Transverse colon (tissue), 4 donors: ENCODE measurements at places on chromosomes 11 and 22. TPM values are rescaled to one million over a fixed set of nuclear protein-coding genes. Genes with fewer than 3 reads are reported as not detected.

OR4C5 gene
- total RNA-seq = not detected

DNA sequence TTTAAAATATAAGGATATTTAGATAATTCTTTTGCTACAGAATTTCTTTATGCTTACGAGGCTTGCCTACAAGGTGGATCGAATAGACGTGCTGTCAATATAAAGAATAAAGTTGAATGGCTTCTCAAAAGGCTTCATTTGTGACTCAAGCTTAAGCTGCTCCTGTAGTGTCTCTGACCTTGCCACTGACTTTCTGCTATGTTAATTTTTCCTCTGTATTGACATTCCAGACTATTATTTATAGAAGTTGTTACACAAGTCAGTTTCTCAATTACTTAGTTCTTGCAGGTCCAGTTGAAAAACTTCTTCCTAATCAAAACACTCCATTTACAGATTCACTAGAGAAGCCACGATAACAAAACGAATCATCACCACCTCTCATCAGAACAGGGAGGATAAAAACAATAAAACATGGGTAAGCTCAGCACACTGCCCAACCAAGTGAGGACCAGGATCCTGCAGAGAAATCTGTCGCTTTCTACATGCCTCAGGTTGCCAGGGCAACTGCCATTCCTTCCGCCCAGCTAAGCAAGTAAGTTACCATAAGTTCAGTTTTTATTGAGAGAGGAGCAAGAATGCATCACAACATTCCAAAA, 39.0 kb upstream of the CHKA start:
- DNase-seq = no peak

DNA sequence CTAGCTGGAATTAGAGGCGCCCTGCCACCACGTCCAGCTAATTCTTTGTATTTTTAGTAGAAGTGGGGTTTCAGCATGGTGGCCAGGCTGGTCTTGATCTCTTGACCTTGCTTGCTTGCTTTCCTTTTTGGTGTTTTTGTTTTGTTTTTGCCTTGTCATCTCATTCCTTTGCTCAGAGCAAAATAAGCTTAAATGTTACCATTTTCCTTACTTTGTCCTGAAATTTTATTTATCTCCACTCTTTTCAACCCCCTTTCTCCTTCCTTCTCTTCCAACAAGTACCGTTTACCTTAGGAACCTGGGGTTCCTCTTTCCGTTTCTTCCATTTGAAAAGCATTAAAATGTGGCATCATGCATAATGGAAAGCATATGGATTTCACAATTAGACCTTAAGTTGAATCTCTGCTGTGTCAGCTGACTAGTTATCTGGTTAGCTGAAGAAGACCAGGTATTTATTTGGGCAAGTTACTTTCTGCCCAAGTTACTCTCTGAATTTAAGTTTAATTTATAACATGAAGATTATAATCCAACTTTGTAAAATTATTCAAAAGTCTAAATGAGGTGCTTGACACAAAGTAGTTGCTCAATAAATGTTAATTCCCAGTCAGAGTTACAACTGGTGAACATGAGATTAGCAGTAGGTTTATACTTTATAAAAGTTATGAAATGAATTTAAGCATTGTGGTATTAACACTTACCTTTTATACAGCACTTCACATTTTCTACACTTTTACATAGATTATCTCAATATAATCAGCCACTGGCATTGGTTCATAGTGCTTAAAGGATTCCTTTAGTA, 69.7 kb downstream of the PRMT3 start:
- no peak for DNase-seq

TMA7B gene
- not detected for total RNA-seq

DNA sequence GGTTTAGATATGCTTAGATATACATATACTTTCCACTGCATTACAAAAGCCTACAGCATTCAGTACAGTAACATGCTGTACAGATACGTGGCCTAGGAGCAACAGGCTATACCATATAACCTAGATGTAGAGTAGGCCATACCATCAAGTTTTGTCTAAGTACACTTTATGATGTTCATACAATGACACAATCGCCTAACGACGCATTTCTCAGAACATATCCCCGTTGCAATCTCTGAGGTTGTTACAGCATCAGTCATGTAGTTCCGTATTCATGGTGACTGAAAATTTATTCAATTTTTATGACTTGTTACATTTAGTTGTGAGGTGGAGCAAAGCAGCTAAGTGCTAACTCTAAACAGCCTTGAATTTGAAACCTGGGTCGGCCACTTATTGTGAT, 6.7 kb downstream of the ZBTB44 start:
- DNase-seq = no peak

CRY2 gene
- total RNA-seq = 73.6 TPM

DNA sequence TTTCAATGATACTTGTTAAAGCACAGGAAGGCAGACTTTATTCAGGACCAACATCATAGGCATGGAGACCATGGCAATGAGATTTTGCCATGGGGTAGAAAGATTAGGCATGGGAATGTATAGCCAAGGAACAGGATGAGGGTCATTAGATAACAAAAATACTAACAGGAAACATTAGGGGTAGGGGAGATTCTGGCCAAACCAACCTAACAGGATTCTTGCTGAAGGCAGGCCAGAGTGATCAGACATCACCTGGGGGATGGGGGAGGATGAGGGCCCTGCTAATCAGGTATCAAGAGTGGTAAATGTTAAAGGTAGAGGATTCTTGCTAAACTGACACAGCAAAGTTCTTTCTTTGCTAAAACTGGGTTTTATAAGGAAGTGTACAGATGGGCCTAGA, 481.8 kb downstream of the ETS1 start:
- DNase-seq = no peak

GRCh38 chr11:78256962-78257361, 68.2 kb downstream of the USP35 start:
- DNase-seq = peak; percentile 76

DNA sequence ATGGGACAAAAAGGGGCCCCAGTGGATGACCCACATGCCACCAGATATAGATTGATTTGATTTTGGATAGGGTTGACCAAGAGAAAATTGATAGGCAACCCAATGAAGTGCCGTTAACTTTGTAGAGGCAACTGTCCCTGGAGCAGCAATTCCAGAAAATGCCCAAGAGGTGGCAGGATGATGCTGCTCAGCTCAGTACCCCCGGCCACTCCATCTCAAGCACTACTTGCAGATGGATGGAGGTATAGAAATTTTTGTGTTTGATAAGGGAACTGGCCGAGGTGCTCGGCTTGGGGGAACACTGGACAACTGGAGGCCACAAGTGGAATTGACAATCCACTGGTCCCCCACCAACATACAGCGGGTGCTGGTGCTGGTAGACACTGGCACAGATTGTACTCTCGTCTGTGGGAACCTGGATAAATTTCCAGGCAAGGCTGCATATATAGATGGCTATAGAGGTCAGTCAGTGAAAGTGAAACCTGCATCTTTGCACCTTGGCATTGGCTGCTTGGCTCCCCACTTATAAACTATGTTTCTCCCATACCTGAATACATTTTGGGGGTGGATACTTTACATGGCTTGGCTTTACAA, 86.3 kb downstream of the CCDC83 start:
- DNase-seq = peak; percentile 39

CSNK2A3 gene
- 1.5 TPM for total RNA-seq

PRSS23 gene
- 220 TPM for total RNA-seq

KMT5B gene
- total RNA-seq = 33.4 TPM

DNA sequence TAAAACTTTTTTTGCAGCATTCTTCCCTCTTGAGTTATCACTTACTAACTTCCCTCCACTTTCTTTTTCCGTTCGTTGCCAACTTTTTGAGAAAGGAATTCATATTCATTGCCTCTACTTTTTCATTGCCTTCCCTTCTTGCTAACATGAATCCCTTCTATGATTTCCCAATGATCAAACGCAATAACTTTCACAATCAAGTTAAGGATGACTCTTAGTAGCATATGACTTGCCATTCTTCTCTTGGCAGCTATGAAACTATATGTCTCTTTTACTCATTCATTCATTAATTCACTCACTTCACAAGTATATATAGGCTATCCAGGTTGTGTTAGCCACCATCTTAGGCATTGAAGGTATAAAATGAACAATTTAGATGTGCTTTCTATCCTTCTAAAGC, 16.6 kb upstream of the ARHGAP20 start:
- no peak for DNase-seq

CHRNA10 gene
- 5.2 TPM for total RNA-seq

IL18 gene
- total RNA-seq = 65.1 TPM

PANX3 gene
- 0.41 TPM for total RNA-seq

DNA sequence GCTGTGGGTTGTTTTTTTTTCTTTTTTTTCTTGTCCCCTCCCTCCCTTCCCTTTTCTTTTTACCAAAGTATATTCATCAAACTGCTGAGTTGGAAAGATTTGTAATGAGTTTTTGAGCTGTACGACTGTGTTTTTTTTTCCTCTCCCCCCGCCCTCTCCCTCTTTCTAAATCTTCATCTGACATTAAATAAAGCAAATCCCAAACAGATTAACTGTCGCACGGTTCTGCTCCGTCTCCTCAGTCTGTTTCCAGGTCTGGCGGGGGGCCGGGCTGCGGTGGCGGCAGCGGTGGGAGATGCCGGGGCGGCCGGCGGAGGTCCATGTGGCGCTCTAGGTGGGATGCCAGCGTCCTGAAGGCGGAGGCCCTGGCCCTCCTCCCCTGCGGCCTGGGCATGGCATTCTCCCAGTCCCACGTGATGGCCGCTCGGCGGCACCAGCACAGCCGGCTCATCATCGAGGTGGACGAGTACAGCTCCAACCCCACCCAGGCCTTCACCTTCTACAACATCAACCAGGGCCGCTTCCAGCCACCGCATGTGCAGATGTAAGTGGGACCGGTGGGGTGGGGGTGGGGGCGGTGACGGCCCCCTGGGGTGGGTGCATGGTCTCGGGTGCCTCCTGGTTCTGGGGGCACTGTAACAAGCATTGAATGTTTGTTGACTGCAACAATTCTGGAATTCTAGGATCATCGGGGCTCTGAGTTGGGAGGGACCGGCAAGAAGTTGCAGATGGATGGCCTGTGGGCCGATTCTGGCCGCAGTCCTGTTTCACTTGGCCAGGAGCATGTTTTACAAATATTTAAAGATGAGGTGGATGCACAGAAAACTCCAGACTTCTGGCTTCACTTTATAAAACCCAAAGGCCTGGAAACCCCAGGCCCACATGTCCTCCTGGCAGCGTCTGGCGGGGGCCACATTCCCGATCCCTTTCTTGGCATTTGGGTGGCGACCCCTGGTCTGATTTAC, 13.1 kb downstream of the MPPED1 start:
- no peak for DNase-seq

COA4 gene
- 73.3 TPM for total RNA-seq
